ENCODE measurements at places on chromosomes 2 and 18.

DNA sequence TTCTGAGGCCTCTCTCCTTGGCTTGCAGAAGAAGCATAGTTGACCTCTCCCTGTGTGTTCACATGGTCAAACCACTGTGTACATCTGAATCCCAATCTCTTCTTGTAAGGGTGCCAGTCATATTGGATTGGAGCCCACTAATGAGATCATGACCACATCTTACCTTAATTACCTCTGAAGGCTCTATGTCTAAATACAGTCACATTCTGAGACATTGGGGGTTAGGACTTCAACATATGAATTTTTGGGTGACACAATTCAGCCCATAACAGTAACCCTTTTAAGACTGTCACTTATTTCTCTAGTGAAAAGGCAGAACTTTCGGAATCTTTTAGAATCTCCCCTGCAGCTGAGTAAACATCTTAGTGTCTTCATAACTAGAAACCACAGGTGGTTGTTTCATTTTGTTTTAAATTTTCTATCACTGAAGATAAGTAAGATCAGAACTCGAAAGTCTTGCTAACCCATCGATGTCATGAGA is 33.3 kb downstream of the BMP10 start:
- DNase-seq: no peak

- DNase-seq: no peak
Measured at GRCh38 chr18:24246143-24246542, 107.3 kb downstream of the CABYR start.

DNA sequence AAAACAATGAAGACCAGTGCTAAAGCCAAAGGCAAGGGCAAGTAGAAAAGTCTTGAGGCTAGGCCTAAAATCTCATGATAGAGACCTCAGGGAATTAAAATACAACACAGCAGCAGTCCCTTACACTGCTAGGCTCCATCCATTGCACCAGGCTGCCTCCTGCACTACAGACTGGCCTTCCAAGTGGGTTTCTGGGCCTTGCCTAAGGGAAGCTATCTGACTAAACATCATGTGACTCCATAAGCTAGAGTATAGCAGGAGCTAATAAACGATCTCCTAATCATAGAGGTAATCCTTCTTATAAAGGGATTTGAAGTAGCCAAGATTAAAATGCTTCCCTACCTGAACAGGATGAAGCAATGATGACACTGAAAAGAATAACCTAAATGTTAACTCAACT is 77.6 kb upstream of the NFU1 start:
- no peak for DNase-seq

DNA sequence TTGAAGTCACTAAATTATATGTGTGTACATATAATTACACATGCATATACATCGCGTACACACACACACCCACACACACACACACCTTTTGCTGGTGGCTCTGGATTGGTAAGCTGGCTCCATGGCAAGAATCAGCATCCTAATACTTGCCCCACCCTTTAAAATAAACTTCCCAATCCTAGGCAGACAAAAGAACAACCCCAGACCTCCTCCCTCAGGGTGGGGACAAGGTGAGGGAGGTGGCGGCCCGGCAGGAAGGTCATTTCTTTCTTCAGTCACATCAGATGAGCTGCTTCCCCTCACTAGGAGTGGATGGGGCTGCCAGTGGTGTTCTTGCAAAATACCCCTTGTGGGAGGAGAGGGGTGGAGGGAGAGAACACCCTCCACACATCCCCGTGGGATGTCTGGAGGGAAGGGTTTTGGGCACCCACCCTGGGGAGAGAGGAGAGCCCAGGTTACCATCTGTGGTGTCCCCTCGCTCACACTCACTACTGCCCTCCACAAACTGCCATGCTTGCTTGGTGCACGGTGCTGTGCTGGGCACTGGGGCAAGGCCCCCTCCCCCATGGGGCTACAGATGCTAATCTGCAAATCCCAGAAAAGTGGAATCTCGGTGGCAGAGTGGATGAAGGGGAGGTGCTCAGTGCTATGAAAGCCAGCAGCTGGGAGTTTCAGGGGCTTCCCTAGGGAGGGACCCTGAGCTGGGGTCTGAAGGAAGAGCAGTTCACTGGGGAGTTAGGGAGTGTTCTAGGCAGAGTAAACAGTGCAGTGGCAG is 64.0 kb downstream of the ODC1 start:
- DNase-seq: no peak

- no peak for DNase-seq
Measured at GRCh38 chr2:35606394-35606793, 749.2 kb upstream of the CRIM1 start.

DNA sequence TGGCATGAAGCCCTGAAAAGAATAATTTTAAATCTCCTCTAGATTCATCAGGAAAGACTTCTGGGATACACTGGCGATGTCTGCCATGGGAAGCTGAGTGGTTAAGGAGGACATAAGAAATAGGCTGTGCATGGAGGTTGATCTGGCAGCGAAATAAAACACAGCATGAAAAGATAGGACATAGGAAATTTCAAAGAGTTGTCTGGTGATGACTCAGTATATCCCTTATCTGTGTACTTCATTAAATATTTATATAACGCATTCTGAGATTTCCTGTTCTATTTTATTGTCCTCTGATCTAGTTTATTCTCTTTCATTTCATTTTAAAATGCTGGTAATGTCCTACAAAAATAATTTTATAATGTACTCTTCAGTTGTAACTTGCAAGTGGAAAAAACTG is 1337.3 kb upstream of the DDX18 start:
- DNase-seq: no peak

GRCh38 chr2:161997916-161998471 is 76.0 kb downstream of the DPP4 start:
- DNase-seq: no peak

GRCh38 chr2:239597216-239597615 is 196.4 kb upstream of the HDAC4 start:
- no peak for DNase-seq

DNA sequence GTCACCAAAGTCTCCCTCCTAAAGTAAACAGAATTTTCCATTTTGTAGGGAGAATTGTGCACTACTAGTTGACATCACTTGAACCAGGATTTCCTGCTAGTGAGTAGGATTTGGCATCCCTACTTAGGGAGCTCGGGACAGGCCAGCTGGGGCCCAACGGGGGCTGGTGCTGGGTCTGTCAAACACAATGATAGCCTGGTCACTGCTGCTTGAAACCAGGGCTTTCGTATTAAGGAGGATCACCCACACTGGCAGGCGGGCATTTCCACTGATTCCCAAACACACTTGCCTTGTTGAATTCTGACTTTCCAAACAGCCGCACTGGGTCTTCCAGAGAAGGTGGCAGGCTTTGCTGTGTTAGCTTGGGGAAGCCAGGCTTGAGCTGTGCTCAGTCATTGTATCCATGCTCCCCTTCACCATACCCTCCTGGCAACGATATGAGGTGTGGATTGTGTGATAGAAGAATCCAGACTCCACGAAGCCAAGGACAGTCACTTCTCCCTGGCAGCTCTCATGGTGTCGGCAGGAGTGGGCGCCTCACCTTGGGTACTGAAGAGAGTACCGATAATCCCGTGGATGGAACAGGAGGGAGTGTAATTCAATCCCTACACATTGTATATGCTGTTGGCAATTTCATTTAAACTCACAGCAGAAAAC is 7.5 kb downstream of the GDF7 start:
- DNase-seq: no peak

DNA sequence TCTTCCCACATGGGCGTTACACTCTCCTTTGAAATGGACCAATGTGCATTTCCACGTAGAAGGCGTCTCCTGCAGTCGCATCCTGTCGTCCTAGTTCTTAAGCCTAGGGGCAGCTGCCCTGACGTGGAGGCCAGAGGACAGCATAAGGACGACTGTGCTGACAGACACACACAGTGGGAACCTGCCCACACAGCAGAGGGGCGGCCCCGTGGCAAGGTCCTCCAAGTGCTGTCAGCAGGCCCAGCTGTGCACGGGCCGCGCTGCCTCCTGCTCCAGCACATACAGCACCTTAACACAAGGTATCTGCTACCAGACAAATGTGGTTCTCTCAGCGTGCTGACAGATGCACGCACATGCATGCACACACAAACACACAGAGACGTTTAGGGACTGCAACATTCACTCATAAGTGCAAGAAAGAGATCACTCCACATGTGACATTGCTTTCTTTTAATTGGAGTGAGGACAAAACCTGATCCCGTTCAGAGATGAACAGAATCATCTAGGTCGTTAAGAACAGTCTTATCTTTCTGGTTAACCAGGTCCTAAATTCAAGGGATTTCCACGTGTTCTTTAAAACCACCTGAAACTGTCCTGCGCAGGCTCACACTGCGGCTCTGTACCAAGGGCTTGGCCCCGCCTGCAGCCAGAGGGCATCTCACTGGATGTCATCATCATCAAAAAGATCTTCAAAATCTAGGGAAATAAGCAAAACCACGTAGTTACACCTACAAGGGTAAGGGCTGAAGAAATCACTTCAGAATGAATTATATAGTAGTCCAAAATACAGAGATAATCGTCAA is 5.5 kb downstream of the COPS9 start:
- DNase-seq: no peak

DNA sequence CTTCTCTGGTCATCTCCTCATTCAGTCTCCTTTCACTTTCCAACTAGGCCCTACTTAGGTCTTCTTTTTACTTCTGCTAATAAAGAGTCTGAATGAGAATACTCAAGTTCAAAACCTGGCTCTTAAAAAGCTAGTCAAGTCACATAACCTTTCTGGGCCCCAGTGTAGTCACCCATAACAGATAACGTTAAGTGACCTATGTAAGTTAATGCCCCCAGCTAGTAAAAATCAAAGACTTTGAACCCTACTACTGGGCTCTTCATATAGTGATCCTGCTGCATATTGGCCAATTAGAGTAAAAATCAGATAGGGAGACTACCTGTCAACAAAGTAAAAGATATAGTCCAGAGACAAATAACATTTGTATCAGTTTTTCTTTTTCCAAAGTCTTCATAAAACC is 17.7 kb downstream of the ARL5A start:
- DNase-seq: no peak

DNA sequence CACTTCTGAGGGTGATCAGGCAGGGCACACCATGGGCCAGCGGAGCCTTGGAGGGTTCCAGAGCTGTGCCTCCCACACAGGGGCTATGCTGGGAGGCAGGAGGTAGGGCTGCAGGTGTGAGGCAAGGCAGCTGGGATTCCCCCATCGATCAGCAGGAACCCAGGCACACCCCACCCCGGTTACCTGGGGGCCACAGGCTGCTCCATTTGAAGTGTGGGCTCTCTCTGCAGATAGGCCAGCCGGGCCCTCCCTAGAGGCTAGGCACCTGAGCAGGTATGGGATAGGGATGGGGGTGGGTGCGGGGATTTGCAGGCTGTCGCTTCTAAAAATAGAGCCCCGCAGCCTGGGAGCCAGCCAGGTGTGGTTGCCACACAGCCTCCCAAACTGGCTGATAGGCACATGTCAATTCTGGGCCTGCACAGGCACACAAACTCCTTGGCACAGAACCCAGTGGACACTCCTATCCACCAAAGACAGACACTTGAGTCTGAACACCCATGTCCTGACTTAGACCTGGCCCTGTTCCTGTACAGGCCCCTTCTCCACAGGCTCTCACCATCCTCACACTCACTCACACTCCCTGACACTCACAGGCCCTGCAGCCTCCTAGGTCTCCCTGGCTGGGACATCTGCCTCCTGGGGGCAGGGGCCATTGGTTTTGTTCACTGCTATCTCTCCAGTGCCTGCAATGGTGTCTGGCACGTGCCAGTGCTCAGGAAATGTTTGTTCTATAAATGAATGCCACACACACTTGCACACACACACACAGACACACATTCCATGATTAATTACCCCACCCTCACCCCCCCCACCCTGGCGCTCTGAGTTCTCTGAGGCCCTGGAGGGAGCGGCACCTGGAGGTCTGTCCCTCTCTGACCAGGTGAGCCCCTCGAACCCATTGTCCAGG is 73.4 kb downstream of the ZFP36L2 start:
- DNase-seq: no peak

DNA sequence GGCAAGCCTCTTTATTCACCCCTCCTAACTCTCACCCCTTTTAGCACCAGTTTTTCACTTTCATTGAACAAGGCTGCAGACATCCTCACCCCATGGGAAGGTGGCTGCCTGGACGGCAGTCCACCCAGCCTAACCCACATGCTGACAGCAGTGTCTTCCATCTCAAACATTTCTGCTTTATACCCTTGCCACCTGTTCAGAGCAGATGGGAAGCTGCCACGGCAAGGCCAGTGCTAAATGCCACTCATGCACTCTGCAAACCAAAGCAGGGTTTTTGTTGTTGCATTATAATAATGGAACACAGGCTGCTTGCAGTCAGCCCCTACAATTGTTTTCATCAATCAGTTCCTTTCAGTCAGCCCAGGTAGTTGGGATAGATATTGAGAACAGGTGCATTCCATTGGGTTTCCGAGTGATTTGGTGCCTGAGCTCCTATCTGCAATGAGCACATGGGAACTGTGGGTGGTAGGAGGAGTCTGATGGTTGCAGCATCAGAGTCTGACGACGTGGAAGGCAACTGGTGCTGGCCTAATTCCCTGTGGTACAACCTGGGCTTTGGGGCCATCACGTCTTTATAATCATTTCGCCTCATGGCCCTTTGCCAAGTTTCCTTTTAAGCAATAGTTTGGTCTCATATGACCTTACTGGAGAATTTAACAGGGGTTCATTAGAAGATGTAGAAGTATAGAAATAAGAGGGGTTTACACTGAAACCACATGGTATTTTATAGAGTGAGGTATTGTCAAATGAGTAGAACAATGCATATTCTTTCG is 252.5 kb upstream of the SP5 start:
- no peak for DNase-seq

DNA sequence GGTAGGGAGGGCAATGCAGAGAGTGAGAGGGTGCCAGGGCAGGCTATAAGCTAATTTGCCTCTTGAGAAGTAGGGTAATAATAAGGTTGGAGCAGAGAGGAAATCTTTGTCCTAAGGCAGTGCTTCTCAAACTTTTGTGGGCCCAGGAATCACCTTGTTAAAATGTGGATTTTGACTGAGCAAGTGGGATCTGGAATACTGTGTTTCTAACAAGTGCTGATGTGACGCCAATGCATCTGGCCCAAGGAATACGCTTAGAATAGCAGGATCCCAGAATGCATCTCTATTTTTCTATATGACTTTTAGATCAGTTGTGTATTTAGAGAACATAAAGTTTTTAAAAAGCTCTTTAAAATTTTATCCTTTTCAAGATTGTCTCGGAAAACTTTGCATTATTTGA is 29.7 kb upstream of the GTF2A1L start:
- DNase-seq: no peak

DNA sequence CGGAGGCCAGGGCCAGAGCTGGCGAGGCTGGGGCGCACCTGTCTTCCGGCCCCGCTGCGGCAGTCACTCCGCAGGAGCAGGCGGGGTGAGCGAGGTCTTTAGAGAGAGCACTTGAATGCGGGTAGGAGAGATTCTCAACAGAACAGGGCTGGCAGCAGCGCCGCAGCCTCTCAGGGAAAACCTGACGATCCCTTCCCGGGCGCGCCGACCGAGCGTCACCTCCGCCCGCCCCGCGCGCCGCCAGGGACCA is 526 bp downstream of the PRKRA start:
- DNase-seq: peak; percentile 42

GRCh38 chr18:7789856-7790552 is 222.9 kb downstream of the PTPRM start:
- DNase-seq: no peak

- no peak for DNase-seq
Measured at GRCh38 chr2:112023707-112024106, 31.4 kb upstream of the TMEM87B start.

Measured in activated CD8-positive, alpha-beta memory T cell treated with anti-CD3 and anti-CD28 coated beads for 48 hours (primary cell).